ENCODE measurements at places on chromosomes 12 and 14. TPM values are rescaled to one million over a fixed set of nuclear protein-coding genes. Genes with fewer than 3 reads are reported as not detected.

The PRIMA1 gene
- total RNA-seq = not detected

DNA sequence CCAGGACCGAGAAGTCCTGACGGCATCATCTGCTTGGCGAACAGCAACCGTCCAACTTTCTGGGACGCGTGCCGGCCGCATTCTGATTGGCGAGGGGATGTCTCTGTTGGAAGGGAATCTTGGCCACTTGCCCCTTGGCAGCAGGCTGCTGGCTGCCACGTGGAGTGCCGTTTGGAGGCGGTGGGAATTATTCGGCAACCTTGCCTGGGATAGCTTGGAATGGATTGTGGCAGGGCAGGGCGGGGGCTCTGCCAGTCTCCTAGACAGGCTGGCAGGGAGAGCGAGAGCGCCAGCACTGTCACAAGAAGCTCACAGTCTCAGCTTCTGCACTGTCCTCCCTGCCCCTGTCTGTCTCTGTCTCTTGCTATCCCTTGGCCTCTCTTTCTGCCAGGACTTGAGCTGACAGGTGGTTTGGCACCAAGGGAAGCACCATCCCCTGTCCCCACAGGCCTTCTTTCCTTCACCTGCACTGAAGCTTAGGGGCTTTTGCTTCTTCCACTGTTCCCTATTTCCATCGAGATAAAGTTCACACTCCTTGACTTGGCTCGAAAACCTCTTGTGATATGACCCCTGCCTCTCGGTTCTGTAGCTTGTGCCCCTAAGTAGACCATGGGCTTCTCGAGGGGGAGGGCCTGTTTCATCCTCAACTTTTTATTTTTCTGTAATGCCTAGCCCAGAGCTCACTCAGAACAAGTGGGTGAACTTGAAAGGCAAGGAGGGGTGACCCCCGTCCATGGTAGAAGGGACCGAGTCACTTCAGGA lies 201.9 kb downstream of the PHETA1 start:
- DNase-seq = no peak

GRCh38 chr14:29390081-29390832 lies 537.4 kb downstream of the PRKD1 start:
- DNase-seq = no peak

The MIP gene
- not detected for total RNA-seq

- DNase-seq = peak; percentile 44
These were observed 516 bp downstream of the ANKRD9 start for GRCh38 chr14:102508774-102509745.

- DNase-seq = no peak
These were observed 155.6 kb upstream of the TMCC3 start for GRCh38 chr12:94805749-94806529.

The CD27 gene
- 0.15 TPM for total RNA-seq

The LRRC43 gene
- total RNA-seq = 0.61 TPM

- no peak for DNase-seq
These were observed 103.6 kb upstream of the RTL1 start for GRCh38 chr14:101007004-101007614.

The TMEM132D gene
- total RNA-seq = 0.23 TPM
